ENCODE measurements at places on chromosomes 4 and X.

- DNase-seq, result no peak
Measured at GRCh38 chr4:95627709-95628108, 78.9 kb upstream of the UNC5C start.

DNA sequence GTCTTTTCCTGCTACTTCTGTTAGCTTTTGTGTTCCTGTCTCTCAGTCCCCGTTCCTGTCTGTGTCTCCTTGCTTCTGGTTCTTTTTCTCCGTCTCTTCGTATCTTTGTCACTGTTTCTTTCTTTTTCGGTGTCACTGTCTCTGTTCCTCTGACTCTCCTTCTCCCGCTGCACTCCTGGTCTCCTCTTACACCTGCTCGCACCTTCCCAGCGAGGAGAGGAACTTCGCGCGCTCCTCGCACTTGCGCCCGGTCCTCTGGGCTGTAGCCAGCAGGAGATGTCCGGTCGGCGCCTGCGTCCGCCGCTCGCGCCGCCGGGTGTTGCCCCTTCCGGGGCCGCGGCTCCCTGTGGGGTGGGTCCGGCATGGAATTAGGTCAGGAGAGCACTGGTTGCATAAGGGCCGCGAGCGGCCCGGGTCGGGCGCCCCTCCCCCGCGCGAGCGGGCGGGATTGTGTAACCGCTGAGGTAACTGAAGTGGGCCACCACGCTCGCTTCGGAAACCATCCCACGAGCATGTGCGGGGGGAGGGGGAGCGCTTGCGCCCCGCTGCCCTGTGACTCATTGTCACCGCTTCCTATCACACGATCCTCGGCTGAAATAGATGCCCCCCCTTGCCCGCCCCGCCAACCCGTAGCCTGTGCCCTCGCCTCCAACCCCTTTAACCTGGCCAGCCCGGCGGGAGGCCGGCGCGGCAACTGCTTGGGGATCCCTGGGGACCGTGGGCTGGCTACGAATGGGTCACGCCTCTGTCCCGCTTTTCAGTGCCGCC is 1.6 kb downstream of the LONRF3 start:
- peak; percentile 59 for DNase-seq

DNA sequence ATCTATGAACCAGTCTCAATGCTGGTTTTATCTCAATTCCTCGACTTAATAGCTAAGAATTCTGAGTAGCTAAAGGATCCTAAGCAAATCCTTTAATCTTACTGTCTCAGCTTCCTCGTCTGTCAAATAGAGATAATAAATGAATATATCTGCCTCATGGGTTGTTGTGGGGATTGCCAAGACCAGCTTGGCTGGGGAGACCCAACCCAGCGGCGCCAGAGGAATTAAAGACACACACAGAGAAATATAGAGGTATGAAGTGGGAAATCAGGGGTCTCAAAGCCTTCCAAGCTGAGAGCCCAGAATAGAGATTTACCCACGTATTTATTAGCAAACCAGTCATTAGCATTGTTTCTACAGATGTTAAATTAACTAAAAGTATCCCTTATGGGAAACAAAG is 41.9 kb downstream of the SLC34A2 start:
- DNase-seq, result no peak

GRCh38 chr4:113610537-113610936 is 151.0 kb downstream of the CAMK2D start:
- DNase-seq, result no peak

DNA sequence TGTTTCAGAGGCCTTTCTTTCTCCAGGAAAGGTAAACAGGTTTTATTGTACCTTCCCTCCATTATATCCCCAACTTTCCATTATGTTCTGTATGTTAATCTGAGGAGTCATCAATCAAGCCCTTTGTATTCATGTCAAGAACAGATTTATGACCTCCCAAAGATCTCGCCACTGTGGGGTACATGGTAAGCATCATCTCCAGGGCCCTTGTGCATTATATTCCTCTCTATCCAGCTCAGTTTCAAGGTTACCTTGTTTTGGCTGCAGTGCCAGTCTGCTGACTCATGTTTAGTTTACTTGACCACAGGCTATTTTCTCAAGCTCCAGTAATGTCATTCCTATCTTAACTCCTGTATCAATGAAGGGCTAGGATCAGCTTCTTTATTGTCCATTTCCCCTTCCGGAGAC is 125.1 kb upstream of the FRMPD4 start:
- DNase-seq, result no peak

- DNase-seq, result no peak
Measured at GRCh38 chr4:76718831-76719230, 179.1 kb downstream of the SOWAHB start.

DNA sequence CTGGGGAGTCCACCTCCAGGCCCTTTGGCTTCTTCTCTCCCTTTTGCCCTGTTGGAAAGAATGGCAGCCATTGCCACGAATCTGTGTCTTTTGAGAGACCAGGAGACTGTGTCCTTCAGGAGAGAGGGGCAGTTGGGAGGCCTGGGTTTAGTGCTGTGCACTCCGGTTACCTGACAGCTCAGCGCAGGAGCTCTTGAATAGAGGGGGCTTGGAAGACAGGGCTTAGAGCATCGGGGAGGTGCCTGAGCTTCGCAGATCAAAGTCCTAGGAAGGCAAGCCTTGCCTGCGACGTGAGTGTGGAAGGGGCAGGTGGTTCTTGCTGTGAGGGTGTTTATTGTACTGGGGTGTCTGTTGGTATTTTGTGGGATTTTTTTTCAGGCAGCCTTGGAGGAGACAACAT is 41.9 kb upstream of the TADA2B start:
- DNase-seq, result no peak

GRCh38 chr4:174365018-174365587 is 81.4 kb downstream of the CEP44 start:
- DNase-seq, result no peak

GRCh38 chrX:24643116-24643515 is 4.0 kb downstream of the PCYT1B start:
- no peak for DNase-seq

- no peak for DNase-seq
Measured at GRCh38 chr4:9925750-9926439, 95.4 kb downstream of the SLC2A9 start.

- no peak for DNase-seq
Measured at GRCh38 chrX:15170927-15171326, 99.0 kb downstream of the ASB9 start.

DNA sequence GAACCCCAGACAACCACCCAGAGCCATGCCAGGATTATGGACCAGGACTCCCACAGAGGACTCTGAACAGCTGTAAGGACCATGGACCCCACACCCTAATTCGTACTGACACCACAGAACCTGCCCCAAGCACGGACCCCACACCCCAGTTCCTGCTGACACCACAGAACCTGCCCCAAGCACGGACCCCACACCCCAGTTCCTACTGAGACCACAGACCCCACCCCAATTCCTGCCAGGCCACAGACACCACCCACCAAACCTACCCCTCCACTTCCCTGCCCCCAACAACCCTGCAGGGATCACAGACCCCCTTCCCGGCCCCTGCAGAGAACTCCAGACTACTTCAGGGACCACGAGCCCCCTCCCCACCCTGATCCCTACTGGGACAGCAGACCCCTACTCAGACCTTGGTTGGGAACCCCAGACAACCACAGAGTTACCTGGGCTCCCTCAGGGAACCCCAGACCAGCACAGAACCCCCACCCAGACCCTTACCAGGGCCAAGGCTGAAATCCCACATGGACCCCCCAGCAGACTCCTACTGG is 1.4 kb upstream of the DHRSX start:
- no peak for DNase-seq

All from liver (tissue), 10 donors.